ENCODE measurements at places on chromosomes 2 and 18.

- DNase-seq = no peak
These were observed 99.8 kb downstream of the SEPTIN10 start for GRCh38 chr2:109513749-109514588.

DNA sequence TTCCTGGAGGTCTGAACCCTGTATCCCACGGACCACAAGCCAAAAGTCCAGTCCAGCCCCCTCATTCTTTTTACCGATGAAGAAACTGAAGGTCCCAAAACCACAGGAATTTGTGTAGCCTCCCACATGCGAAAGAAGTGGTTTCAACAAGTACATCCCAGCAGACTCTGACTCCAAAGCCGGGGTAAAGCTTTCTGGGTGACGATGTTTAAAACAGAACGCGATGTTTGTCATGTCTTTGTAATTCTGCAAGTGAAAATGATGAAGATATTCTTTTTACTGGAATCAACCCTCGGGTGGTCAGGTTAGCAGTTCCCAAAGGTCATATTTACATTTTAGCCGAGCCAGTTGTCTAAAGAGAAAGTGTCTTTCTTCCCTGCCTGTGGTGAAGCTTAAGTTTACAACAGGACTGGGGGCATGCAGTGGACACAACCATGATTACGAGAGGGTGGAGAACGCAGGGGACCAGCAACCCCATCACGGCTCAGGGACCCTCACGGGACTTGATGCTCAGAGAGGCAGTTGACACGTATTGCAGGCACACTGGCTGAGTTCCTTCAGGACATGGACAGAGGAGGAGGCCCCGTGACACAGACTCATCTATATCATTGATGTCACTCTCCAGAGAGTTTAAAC is 17.8 kb upstream of the TMEM131 start:
- DNase-seq = no peak

GRCh38 chr2:88549616-88550292 is 77.5 kb downstream of the EIF2AK3 start:
- no peak for DNase-seq

GRCh38 chr2:31255911-31256571 is 22.1 kb downstream of the EHD3 start:
- DNase-seq = no peak

DNA sequence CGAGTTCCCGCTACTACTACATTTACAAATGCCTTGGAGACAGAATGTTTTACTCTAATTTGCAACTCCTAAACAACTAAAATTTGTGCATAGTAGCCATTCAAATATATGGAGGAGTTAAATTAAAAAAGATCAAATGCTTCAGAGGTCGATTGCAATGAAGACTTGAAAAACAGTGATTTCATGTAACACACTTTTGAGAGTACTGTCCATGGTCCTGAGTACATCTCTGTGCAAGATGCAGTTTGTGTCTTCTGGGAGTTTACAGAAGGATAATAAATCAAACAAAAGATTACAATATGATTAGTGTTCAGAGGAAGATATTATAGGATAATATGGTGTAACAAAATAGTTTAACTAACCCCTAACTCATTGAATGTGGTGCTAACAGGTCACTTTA is 894.7 kb downstream of the TMEM182 start:
- DNase-seq = no peak
